ENCODE measurements at places on chromosomes 2 and 18.

- DNase-seq, result no peak
These were observed 66.4 kb downstream of the BABAM2 start for GRCh38 chr2:27956888-27957287.

- no peak for DNase-seq
These were observed 365.0 kb upstream of the VRK2 start for GRCh38 chr2:57681650-57682049.

GRCh38 chr2:85795331-85796045, 41.7 kb downstream of the ATOH8 start:
- no peak for DNase-seq

- DNase-seq, result no peak
These were observed 47.8 kb upstream of the SLC4A10 start for GRCh38 chr2:161576421-161576820.

DNA sequence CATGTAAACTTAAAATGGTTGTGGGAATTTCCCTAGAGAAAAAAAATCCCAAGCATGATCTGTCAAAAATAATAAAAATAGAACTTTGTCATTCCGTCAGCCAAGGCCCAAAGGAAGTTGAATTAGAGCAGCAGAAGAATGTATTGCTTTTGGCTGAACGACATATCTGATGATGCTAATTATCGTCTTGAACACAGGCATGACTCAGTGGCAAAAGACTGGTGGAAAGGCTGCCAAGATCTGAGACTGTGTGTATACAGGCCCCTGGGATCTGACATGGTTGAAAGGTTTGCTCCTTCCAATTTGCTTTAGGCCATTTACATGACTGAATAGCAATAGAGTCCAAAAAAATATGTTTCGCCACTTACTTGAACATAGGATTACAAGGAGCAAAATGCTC, 1057.1 kb upstream of the CRIM1 start:
- no peak for DNase-seq

GRCh38 chr2:155442755-155443372, 744.4 kb downstream of the KCNJ3 start:
- no peak for DNase-seq

DNA sequence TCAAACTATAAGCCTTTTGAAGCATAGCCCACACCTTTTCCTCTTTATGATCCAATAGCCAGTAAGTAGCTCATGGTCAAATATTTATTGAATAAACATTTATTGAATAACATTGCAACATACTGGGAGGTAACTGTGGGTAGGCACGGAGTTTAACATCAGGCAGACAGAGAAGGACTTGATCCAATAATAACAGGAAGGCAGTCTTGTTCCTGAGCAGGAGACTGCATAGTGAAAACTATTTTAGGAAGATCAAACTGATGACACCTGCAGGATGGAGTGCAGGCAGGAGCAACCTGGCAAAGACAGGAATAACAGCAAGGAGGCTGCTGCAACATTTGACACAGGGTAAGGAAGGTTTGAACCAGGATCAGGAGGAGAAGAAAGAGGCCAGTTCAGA, 3.1 kb upstream of the DCTN1 start:
- DNase-seq, result no peak

DNA sequence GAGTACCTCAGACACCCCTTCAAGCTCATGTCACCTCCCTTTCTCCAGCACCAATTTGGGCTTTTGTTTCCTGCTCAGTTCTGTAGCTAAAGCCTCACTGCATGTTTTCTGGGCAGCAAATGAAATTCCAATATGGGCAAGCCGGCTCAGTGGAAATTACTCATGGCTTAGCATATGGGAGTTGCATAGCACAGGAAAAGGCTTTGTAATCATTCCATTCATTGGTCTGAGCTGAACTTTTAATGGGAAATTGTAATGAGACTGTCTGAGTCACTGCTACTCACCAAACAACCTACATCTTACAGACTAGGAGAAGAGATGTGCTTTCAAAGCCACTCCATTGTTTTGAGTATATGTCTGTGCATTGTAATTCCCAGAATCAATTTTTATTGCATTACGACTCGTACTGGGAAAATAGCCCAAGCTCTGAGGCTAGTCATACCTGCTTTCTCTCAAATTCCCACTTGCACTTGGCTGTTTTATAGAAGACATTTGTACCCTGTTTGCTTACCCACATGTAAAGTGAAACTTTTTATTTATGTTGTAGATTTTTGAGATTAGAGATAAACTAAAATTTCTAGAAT, 139.5 kb upstream of the LRATD1 start:
- DNase-seq, result no peak

- no peak for DNase-seq
These were observed at the start of gene GREB1 for GRCh38 chr2:11533278-11534070. Gene GREB1, plus strand, starts transcription at chr2:11534045. Its CDS starts 22,570 bp downstream, at chr2:11556615.

DNA sequence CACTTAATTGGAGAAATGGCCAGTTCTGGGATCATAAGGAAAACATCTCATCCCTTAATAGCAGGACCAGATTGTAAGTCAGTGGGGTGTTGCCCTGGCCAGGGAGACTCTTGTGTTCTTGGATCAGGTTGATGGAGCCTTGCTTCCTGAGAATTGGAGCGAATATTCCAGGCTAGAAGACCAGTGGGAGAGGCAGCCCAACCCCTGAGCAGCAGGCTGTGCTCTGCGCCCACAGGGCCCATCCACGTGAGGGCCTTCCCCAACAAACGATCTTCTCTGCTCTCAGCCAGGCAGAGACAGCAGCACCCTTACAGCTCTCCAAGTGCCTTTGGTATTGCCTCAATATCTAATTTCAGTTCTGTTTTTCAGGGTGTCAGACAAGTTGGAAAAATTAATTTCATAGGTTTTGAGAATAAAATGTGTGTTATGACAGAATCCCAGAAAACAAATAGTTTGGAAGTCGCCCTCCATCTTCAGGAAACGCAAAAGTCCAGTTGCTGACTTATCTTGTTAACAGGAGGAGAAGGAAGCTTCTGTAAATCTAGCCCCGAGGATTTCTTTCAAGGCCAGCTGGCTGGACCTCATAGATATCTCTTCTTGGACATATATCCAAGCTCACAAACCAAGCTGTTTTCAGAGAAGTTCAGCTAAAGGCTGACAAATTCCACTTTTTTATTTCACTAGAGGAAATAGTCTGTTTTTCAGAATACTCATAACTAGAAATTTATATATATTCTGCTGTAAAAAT, 105.5 kb downstream of the COPS8 start:
- no peak for DNase-seq

DNA sequence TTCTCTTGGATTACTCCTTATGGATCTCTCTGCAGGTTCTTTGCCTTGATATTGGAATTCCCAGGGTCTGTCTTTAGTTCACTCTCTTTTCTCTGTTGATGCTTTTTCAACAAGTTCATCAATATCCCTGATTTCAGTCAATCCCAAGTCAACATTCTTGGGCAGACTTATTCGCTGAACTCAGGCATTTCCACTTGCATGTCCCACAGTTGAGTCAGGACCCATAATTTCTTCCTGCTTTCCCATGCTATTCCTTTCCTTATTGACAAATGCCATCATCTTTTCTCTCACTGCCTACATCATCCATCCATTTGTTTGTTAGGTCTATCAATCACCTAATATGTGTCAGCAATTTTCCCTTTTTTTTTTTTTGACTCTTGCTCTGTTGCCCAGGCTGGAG, 11.6 kb downstream of the GPD2 start:
- DNase-seq, result no peak
